Mucosa of gallbladder (tissue), 1 donor: ENCODE measurements at places on chromosomes 7 and 10. TPM values are rescaled to one million over a fixed set of nuclear protein-coding genes. Genes with fewer than 3 reads are reported as not detected.

The TRPV5 gene
- total RNA-seq: not detected

The PILRA gene
- 8.0 TPM for total RNA-seq

The ACTL6B gene
- total RNA-seq: 0.14 TPM

The TMEM236 gene
- total RNA-seq: 0.46 TPM

The MKX gene
- 5.2 TPM for total RNA-seq

DNA sequence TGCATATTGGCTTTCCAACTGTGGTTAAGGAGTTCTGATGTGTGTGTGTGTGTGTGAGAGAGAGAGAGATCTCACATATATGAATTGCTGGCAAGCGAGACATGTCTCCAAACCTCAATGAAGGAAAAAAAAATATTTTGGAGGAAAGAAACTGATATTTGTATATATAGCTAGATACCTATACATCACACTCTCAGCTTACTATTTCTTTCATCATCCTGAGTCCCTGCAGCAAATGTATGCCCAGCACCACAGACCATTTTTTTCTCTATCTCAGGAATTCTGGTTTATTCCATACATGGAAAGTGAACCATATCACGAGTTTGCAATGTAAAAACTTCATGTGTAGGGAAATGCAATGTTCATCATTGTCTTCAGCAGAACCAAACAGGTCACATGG lies 68.9 kb downstream of the MTERF1 start:
- no peak for DNase-seq

DNA sequence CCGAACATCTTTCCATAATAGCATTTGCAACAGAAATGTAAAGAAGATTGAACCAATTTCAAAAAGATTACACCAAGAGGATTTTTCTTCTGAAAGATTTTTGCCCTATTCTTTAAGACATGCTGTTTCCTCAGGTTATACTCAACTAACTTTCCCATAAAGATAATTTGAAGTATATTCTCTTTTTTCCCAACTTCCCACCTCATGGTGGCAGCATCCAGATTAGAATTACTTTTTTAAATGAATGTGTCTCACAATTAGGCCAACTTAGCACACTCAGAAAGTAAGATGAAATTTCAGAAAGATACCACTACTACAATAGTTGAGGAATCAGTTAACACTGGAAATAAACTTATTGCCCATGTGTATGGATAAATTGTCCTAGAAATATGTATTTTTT lies 178.2 kb upstream of the CSTF2T start:
- DNase-seq: no peak

DNA sequence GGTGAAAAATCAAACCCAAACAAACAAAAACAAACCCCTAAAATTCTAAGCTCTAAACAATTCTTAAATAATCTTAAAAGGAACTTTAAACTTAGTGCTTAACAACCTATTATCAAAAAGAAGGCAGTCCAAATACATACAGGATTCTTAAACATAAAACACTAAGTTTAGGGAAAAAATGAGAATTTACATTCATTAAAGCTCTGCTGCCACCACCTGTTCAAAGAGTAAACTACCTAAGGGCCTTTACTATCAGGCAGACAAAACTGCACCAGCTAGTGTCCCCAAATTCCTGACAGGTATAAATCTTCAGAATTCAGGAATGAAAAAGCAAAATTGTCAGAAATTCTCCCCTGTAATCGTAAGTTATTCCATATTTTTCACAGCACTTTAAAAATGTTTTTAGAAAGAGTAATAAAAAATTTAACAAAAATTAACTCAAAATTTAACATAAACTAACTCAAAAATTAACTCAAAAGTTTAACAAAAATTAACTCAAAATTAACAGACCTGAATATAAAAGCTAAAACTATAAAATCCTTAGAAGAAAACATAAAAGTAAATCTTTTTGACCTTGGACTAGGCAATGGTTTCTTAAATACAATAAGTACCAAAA lies 55.1 kb downstream of the PDZD8 start:
- DNase-seq: no peak

GRCh38 chr10:123621492-123621891 lies 44.7 kb upstream of the GPR26 start:
- DNase-seq: no peak

GRCh38 chr7:131108212-131108940 lies 219.3 kb upstream of the MKLN1 start:
- DNase-seq: peak; percentile 31

GRCh38 chr7:130929896-130930659 lies 196.1 kb upstream of the KLF14 start:
- DNase-seq: no peak

- no peak for DNase-seq
Observed at GRCh38 chr7:7912937-7913336, 55.7 kb upstream of the GLCCI1 start.

GRCh38 chr7:127667017-127667670 lies 15.2 kb downstream of the SND1 start:
- DNase-seq: no peak
